ENCODE measurements at places on chromosomes 1 and 21.

DNA sequence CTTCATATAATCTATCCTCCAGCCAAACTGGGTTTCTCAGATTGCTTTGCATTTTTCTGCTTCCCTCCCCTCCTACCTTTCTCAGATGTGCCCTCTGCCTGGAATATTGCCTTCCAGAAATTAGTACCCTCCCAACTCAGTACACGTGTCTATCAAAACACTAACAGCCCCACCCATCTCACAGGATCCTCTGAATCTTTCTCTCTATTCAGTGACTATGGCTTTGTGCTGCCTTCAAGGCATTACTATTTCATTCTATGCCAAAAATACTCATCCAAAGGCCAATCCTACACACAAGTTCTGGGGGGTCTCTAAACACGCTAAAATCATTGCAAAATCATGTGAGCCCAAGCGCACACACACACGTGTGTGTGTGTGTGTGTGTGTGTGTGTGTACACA, 58.4 kb downstream of the ZNF281 start:
- DNase-seq: no peak

DNA sequence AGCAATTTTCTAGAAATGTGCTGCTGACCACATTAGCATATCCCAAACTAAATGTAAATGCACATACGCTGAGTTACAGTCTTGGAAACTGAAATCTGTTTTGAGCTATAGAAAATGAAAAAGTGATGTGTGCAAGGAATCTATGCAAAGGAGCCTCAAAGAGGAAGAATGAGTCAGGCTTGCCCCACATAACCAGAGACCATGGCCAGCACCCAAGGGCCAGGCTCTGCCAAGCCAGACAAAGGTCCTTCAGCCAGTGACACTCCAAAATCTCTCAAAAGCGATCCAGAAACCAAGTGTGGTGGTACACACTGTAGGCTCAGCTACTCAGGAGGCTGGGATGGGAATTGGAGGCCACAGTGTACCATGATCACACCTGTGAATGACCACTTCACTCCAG, 195.2 kb downstream of the TOMM20 start:
- DNase-seq: no peak

- DNase-seq: no peak
Observed at GRCh38 chr1:193662030-193662429, 475.6 kb upstream of the B3GALT2 start.

DNA sequence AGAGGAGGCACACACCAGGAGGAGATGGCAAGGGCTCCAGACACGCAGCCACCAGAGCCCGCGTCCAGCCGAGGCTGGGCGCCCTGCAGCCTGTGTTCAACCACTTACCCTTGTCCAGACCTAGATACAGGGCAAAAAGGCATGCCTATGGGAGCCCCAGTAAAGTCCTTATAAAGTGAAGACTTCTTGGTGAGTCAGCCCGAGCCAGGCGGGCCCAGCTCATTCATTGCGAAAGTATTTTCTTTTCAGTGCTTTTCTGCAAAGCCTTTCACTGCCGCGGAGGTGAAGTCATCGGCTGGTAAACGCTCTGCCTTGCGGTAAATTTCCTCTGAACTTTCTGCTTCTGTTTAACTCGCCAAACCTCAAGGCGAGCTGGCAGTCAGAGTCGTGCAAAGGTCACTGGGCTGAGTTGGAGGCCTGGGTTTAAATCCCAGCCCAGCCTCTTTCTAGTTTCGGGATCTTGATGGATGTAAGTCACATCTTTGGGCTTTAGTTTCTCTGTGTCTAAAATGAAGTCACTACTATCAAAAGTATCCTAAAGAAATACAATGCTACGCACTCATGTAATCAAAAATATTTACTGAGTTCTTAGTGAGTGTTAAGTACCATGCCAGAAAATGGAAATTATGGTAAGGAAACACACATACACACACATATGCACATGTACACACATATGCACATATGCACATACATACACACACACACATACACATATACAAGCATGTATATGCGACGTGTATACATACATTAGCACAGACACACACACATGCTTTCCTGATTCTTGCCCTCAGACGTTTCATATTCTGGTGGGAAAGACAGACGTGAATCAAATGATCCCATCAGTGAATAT, 54.7 kb upstream of the IFFO2 start:
- peak; percentile 95 for DNase-seq

- DNase-seq: no peak
Observed at GRCh38 chr1:6825828-6826227, 40.6 kb downstream of the CAMTA1 start.

DNA sequence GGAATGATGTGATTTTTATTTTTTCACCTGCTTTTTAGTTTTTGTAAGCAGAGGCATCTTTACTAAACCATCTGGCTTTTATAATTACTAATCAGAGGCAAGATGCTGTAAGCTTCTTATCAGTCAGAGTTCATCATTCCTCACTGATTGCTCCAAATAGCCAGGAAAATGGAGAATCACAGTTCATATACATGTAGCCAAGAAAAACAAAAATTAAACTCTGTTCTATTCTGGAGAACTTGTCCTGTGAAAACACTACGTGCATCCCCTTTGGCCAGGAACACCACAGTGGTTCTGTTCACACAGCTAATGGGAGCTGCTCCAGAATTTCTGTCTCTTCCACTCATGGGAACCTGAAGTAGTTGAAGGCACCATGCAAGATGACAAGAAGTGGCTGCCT, 725.5 kb upstream of the CHRM3 start:
- no peak for DNase-seq

DNA sequence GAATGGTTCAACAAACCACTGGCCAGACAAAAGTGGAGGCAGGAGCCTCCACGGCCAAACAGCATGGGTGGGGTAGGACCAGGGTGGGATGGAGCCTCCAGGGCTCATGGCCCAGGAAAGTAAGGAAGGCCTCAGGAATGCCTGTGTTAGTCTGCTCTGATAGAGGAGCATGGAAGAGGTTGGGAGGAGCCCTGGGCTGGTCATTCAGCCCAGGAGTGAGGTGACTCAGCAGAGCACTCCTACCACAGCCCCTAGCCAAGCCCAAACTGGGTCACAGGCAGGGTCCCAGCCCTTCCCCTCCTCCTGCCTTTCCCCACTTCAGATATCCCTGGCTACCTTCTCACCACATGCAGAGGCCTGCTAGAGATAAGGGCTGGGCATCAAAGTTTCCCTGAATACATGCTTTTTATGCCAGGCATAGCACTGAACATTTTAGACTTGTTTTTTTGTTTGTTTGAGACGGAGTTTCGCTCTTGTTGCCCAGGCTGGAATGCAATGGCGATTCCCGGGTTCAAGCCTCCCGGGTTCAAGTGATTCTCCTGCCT, 3.1 kb upstream of the SHISA4 start:
- no peak for DNase-seq

DNA sequence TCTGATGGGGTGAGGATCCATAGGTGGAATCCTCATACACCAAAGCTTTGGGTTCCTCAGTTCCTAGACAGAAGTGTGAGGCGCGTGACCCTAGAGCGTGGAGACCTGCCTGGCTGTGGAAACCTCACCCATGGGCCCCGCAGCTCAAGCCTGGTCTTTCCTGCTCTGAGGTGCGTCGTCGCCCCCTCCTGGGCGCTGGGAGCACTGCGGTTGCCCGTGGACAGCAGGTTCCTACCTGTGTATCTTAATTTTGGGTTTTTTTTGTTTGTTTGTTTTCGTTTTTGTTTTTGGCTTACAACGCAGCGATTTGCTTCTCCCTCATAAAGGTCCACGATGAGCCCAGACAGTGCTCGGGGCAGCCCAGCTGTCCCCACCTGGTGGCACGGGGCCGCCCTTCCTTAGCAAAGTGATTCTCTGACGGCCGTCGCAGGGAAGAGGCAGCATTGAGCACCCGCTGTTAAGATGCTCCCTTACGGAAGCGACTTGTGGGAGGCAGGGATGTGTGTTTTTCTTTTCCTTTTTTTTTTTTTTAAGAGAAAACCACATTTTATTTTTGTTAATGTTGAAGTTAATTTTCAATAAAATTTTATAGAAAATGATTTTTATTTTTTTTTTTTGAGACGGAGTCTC, 36.5 kb upstream of the TRAPPC10 start:
- peak; percentile 32 for DNase-seq

DNA sequence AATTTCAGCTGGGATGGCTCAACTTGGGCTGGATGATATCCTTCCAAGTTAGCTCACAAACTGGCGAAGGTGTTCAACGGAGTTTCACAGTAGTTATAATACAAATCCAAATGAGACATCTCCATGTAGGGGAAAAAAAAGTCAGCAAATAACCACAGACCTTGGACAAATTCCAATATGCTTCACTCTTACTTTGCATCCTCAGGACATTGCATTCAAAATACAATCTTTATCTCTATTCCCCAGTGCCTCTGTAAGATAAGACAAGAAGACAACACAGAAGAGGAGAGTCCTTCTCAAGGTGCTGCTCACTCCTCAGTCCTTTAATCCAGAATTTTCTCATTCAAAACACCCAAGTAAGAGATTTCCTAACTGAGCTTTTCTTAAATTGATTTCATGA, 1797.7 kb downstream of the MRPL39 start:
- DNase-seq: no peak

DNA sequence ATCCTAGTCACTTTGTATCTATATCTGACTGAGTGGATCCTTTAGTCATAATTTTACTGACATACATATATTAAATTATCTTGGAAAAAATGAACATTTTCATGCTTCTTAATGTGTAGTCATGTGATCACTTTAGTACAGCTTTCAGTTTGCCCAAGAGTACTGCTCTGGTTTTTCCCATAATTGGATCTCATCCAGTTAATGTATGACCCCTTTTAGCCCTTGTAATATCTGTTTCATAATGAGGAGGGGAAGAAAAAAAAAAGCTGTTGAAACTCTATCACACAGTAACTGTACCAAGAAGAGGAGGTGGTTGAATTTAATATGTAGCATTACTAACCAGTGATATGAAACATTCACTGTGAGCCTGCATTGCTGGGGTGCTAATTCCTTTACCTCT, 328.7 kb downstream of the PTPRC start:
- no peak for DNase-seq

DNA sequence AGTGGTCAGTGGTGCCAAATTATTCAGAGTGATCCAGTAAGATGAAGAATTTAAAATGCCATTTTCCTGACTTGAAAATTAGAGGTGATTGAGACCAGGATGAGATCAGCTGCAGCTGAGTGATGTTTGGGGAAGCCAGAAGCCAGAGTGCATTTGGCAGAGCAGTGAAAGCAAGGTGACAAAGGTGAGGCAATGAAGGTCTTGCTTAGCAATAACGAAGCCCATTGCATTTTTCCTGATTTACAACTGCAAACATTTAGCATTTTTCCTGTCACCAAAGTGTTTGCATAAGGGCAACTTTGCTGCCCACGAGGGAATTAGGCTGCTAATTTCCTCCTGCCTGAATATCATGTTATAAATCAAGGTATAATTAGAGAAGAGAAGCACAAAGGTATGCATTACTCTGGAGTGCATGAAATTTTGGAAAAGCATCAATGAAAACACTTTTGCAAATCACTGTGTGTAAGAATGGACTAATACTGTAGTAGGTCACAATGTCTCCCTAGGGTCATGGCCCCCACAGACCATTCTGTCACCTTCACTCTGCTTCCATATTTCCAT, 188.2 kb upstream of the LYPLAL1 start:
- DNase-seq: no peak

DNA sequence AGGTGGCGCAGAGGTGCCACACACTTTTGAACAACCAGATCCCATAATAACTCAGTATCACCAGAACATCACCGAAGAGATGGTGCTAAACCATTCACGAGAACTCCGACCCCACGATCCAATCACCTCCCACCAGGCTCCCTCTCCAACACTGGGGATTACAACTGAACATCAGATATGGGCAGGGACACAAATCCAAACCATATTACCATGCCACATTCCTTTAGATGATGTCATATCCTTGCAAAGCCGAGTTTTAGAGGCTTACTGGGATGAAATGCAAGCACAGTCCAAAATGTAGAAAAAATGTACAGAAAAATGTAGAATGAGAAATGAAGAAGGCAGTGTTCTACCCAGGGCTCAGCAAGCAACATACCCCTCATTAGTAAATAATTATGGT, 64.7 kb downstream of the SGIP1 start:
- DNase-seq: no peak

DNA sequence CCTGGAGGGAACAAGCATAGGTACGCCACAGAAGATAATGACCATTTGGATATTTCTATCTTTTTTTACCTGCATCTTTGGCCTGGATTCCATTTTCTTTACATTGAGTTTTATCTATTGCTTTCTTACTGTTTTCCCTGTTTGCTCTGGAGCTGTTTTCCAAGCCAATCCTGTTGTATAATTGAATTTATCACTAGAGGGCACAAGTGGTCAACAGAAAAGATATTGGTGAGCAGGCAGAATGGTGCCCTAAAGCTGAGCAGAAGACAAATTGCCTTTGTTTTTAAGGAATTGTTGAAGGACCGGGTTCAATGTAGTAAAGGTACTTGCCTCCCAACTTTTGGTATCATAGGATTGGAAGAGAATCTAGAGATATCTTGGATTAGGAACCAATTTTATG, 152.8 kb downstream of the PPP1R12B start:
- peak; percentile 31 for DNase-seq

GRCh38 chr1:43688594-43689000, 18.7 kb upstream of the ST3GAL3 start:
- DNase-seq: no peak

- no peak for DNase-seq
Observed at GRCh38 chr1:119655154-119655553, 7.1 kb upstream of the ZNF697 start.

Measured in HepG2 (cell line).